SJSA1 (cell line): ENCODE measurements at places on chromosomes 5 and 9. TPM values are rescaled to one million over a fixed set of nuclear protein-coding genes. Genes with fewer than 3 reads are reported as not detected.

- H3K27ac ChIP-seq = no peak overlapping the region
- H3K36me3 ChIP-seq = peaks cover 98% of the 10 kb centered on the region
- peaks cover 37% of the 10 kb centered on the region for H3K4me1 ChIP-seq
- DNase-seq = no peak
- H3K27me3 ChIP-seq = no peaks in the 10 kb centered on the region
- H3K4me3 ChIP-seq = no peak overlapping the region
Measured at GRCh38 chr5:134136221-134136631, 21.7 kb downstream of the TCF7 start.

- no peaks in the 10 kb centered on the region for H3K36me3 ChIP-seq
- no peak for DNase-seq
- no peaks in the 10 kb centered on the region for H3K27me3 ChIP-seq
- no peak overlapping the region for H3K4me3 ChIP-seq
Measured at GRCh38 chr5:122083535-122083934, 5.5 kb upstream of the LOX start.

DNA sequence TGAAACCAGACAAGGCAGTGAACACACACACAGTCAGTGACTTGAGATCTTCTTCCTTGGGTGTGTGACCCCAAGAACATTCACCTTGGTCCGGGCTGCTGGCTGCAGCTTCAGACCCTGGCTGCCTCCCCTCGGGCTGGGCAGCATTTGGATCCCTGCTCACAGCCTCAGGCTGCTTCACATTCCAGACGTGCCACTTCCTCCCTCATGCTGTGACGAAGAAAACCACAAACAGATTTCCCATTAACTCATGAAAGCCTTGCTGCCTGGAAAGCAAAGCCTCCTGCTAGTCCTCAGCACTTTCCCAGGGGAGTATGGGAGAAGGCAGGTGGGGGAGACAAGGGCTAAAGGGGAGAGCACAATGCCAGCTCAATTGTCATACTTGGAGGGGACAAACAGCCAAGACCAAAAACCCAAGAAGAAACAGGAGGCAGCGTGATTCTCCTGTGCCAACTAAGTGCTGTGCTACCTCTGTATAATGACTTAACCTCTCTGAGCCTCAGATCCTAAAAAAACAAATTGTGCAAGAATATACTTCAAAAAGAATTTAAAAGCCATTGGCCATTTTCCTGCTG is 594.6 kb upstream of the BRINP1 start:
- H3K4me1 ChIP-seq = peaks cover 17% of the 10 kb centered on the region
- H3K27me3 ChIP-seq = no peaks in the 10 kb centered on the region
- no peak overlapping the region for H3K4me3 ChIP-seq
- H3K36me3 ChIP-seq = no peaks in the 10 kb centered on the region
- DNase-seq = peak; percentile 81

DNA sequence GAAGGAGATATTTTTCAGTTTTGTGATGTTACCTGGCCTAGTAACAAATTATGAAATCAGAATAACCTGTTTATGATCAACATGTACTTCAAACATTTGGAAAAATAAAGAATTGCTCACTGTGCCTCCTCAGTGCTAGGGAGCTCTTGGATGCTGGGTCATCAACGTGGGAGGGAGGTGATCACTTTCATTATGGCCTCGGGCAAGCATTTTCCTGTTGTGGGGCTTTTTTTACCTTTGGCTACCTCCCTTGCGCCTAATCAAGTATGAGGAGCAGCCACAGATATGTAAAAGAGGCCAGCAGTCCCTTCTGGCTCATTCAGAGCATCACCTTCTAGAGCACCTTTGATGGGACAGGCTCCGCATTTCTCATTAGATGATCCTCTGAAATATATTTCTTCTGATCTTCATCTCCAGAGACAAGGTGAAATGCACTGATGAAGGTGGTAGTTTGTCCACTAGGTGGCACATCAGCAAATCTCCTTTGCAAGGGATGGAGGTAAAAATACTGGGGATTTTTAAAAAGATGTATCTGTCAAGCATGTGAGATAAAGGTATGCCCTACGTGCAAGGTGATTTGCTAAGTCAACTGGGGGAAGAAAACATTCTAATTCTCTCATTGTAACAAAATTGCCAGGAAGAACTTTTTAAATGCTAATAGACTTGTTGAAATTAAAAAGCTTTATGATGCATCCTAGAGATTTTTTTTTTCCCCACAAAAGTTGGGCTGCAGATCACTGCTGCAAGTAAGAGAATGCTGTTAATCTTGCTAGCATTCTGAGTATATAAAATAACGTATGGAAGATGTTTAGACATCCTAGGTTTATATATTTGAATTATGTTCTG is 218.2 kb downstream of the MAST4 start:
- no peak overlapping the region for H3K4me3 ChIP-seq
- DNase-seq = peak; percentile 33
- no peaks in the 10 kb centered on the region for H3K4me1 ChIP-seq
- peaks cover 3% of the 10 kb centered on the region; the same call in 1 of the 2 replicates for H3K27me3 ChIP-seq
- H3K27ac ChIP-seq = no peak overlapping the region

- no peaks in the 10 kb centered on the region for H3K36me3 ChIP-seq
- H3K27me3 ChIP-seq = no peaks in the 10 kb centered on the region; the same call in 1 of the 2 replicates
- no peak for DNase-seq
- H3K27ac ChIP-seq = no peak overlapping the region
- H3K4me1 ChIP-seq = no peaks in the 10 kb centered on the region
Measured at GRCh38 chr9:84228130-84228720, 112.3 kb downstream of the SLC28A3 start.

DNA sequence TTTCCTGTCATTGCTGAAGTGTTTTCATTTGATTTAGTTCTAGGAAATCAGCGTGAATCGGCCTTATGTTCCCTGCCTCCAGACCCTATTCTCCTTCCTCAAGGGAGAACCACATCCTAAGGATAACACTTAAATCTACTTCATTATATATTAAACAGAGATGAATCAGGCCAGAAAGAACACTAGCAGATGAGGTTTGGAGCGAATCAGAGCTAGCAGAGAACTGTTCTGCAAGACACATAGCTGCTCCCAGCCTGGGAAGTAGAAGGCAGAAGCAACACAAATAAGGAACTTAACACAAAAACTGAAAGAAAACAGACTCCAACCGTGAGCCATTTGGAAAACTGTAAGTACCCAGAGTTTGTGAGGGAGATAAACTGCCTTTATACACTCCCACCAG is 718.2 kb downstream of the SEMA5A start:
- H3K36me3 ChIP-seq = no peaks in the 10 kb centered on the region
- no peak for DNase-seq
- H3K4me3 ChIP-seq = no peak overlapping the region
- peaks cover 36% of the 10 kb centered on the region for H3K4me1 ChIP-seq

- no peaks in the 10 kb centered on the region for H3K27me3 ChIP-seq
- no peak for DNase-seq
- no peaks in the 10 kb centered on the region for H3K36me3 ChIP-seq
- no peak overlapping the region for H3K27ac ChIP-seq
- H3K4me1 ChIP-seq = no peaks in the 10 kb centered on the region
Measured at GRCh38 chr9:76709020-76709419, 55.2 kb upstream of the PCA3 start.

- no peaks in the 10 kb centered on the region for H3K27me3 ChIP-seq
- peaks cover 60% of the 10 kb centered on the region for H3K4me1 ChIP-seq
Measured at GRCh38 chr5:150146235-150146634, 9.4 kb downstream of the PDGFRB start.

DNA sequence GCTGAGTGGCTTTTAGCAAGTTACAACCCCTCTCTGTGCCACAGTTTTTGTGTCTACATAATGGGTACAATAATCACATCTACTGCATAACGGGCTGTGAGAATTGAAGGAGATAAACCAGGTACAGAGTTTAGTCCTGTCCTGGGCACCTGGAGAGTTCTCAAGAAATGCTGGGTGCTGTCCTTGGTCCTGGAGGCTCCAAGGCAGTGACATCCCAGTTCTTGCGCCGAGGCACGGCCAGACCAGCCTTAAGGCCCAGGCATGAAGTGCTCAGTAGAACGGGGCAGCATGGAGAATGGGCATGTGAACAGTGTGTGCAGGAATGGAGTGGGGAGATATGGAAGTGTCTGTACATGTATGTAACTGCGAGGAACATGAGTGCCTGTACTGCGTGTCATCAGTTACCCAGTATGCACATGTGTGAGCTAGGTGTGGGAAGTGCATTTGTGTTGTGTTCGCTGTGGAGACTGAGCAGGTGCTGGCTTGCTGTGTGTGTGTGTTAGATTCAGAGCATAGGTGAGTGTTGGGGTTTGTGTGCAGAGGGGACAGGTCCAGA is 6.3 kb upstream of the UNC5A start:
- H3K36me3 ChIP-seq = no peaks in the 10 kb centered on the region
- no peaks in the 10 kb centered on the region for H3K4me1 ChIP-seq
- H3K27ac ChIP-seq = no peak overlapping the region
- H3K4me3 ChIP-seq = no peak overlapping the region
- H3K27me3 ChIP-seq = peaks cover 30% of the 10 kb centered on the region

- H3K4me3 ChIP-seq = no peak overlapping the region
- H3K36me3 ChIP-seq = 0 out of 2 replicates have a peak, but pooled peaks cover 15% of the 10 kb centered on the region
Measured at GRCh38 chr9:109967651-109968642, 187.9 kb downstream of the PALM2AKAP2 start.

DNA sequence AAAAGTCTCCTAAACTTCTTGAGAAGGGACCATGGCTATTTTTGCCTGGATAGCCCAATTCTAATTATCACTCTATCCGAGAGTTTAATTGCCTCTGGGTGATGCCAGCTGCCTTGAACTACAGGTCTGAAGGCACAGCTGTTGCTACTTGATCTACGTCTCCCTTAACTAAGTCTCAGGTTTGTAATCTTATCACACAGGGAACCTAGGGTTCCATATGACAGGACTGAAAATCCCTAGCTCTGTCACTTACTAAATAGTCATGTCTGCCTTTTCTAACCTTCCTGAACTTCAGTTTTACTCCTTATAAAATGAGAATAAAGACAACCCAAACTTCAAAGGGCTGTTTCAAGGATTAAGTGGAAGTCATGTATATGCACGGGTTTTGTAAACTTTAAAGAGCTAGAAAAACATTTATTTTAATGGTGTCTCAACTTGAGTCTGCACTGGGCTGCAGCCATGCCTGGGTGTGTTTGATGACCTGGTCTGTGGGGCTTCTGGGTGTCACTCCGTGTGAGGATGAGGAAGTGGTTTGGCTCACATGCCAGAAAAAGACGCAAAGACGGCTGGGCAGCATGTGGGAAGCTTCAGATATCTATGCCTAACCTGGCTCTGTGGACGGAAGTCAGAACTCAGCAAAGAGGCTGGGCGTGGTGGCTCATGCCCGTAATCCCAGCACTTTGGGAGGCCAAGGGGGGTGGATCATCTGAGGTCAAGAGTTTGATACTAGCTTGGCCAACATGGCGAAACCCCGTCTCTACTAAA is 129.3 kb upstream of the SLC44A1 start:
- no peak for DNase-seq
- no peaks in the 10 kb centered on the region for H3K27me3 ChIP-seq
- H3K27ac ChIP-seq = no peak overlapping the region
- peaks cover 14% of the 10 kb centered on the region for H3K4me1 ChIP-seq

GRCh38 chr9:4157584-4158499 is 142.0 kb downstream of the GLIS3 start:
- H3K36me3 ChIP-seq = no peaks in the 10 kb centered on the region
- no peak overlapping the region for H3K27ac ChIP-seq
- H3K4me1 ChIP-seq = peaks cover 4% of the 10 kb centered on the region; the same call in 1 of the 2 replicates
- no peaks in the 10 kb centered on the region for H3K27me3 ChIP-seq
- no peak overlapping the region for H3K4me3 ChIP-seq

- H3K4me1 ChIP-seq = no peaks in the 10 kb centered on the region
- DNase-seq = peak; percentile 28
- H3K36me3 ChIP-seq = peaks cover 3% of the 10 kb centered on the region; the same call in 1 of the 2 replicates
- H3K27me3 ChIP-seq = no peaks in the 10 kb centered on the region
Measured at GRCh38 chr9:33350310-33350709, 52.1 kb downstream of the AQP7 start.

DNA sequence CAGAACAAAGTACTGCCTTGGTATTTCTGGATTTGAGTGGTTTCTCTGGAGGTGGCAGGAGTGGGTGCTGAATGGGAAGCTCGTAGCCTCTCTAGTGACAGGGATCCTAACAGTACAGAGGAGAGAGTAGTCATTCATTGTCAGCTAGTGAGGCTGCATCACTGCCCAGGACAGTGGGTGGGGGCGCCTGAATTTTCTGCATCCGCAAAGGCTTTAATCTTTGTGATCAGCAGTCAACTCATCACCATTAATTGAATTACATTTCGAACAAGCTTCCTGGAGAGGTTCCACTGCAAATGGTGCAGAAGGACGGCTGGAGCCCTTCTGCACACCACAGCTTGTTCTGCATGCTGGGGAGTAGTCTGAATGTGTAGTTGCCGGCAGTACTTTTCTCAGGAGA is 77.5 kb downstream of the HSPA4 start:
- peaks cover 6% of the 10 kb centered on the region for H3K4me1 ChIP-seq
- no peak overlapping the region for H3K4me3 ChIP-seq
- no peak overlapping the region for H3K27ac ChIP-seq
- H3K36me3 ChIP-seq = no peaks in the 10 kb centered on the region
- no peaks in the 10 kb centered on the region for H3K27me3 ChIP-seq
- DNase-seq = no peak

GRCh38 chr5:62256161-62257019 is 49.6 kb upstream of the KIF2A start:
- DNase-seq = no peak
- H3K36me3 ChIP-seq = no peaks in the 10 kb centered on the region
- no peak overlapping the region for H3K4me3 ChIP-seq
- no peak overlapping the region for H3K27ac ChIP-seq
- H3K27me3 ChIP-seq = no peaks in the 10 kb centered on the region

DNA sequence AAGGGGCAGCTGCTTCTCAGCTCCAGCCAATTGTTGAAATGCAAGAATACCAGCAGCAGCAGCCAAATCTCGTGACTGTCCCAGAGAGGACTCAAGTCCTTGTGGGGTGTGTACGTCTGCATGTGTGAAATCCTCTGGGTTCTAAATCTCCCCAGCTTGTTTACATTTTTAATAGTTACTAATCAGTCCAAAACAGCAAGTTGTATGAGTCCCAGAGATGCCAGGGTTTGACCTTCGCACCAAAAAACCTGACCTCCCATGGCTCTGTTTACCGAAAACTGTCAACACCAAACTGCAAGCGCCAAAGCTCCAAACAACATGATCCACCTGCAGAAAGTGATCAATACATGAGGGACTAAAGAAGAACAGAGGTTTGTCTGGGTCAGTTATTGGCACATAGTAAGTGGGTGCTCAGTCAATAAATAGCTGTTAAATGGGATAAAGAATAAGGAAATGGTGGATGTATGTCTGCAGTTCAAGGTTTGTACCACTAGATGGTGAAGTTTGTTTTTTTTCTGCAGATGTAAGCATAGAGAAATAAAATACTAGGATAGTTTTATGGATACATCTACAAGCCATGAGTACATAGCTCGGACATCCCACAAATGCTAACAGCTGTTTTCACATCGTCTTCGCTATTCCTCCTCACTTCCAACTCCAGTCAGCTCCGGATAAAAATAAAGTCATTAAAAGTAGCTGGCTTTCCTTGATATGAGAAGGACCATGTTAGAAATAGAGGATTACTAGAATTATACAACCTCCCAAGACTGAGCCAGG is 85.3 kb upstream of the ADRB2 start:
- peak; percentile 73 for DNase-seq
- no peak overlapping the region for H3K4me3 ChIP-seq
- no peaks in the 10 kb centered on the region for H3K36me3 ChIP-seq
- no peaks in the 10 kb centered on the region for H3K27me3 ChIP-seq
- H3K27ac ChIP-seq = no peak overlapping the region

The C9orf153 gene
- 0.39 TPM in 1 of 2 replicates, not detected in the other for total RNA-seq

The PCDHB10 gene
- 3.3 and 4.7 TPM in 2 replicates for total RNA-seq

The LCN15 gene
- not detected in 2 replicates for total RNA-seq

The PCAT7 gene
- total RNA-seq = 0.19 and 0.82 TPM in 2 replicates

The ACTBL2 gene
- total RNA-seq = not detected in 2 replicates

The C5orf24 gene
- 53.2 and 93.3 TPM in 2 replicates for total RNA-seq

The CCL28 gene
- 0.18 TPM in 1 of 2 replicates, not detected in the other for total RNA-seq

The RNF38 gene
- 7.9 and 8.8 TPM in 2 replicates for total RNA-seq
